Eye (tissue), 1 donor: ENCODE measurements at places on chromosomes 3 and 15.

DNA sequence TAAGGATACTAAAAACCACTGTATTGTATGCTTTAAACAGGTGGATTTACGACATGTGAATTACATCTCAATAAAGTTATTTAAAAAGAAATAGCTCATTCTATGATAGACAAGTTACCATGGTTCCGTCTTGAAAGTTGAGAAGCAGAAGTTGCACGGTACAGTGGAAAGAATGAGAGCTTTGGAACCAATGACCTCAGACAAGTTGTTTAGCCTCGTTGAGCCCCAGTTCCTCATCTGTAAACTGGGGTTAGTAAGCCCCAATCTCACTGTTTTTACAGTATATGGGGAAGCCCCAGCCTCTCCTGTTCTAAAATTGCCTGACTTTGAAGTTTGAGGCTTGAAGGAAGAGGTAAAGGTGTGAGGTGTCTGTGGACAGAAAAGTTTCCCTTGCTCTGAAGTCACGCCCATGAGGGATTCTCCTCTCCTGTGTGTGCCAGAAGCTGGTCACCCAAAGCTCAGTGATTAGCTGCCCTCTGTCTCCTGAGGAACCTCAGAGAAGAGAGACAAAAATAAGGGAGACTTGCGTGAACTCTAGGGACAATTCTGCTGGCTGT lies 10.0 kb downstream of the CRYGS start:
- DNase-seq, result no peak

- peak; percentile 19 for DNase-seq
Measured at GRCh38 chr15:25416693-25417092, 22.1 kb downstream of the UBE3A start.

- DNase-seq, result no peak
Measured at GRCh38 chr15:32824777-32825176, 107.0 kb downstream of the GREM1 start.

GRCh38 chr3:194465246-194465645 lies 21.6 kb downstream of the ATP13A3 start:
- DNase-seq, result no peak

DNA sequence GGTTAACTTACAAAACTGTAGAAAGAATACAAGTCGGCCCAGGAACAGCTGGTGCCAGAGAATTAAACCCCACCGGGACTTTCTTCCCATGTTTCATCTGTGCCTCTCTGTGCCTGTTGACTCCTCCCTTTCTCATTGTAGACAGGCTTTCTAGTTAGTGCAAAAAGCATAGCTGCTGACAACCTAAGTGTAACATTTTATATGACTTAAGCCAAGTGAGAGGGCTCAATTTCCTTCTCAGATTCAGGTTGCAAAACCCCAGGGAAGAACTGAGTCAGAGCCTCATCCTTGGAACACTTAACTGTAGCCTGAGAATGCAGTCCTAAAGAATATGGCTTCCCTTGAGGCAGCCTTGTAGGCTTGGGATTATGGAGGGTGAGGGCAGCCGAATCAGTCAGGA lies 302.5 kb upstream of the AZI2 start:
- peak; percentile 33 for DNase-seq

GRCh38 chr3:157532529-157533297 lies 29.5 kb upstream of the VEPH1 start:
- DNase-seq, result peak; percentile 90
